Sigmoid colon (tissue), 7 donors: ENCODE measurements at places on chromosomes 16 and 17. TPM values are rescaled to one million over a fixed set of nuclear protein-coding genes. Genes with fewer than 3 reads are reported as not detected.

Gene HBZ
- not detected for polyA plus RNA-seq

Gene EIF4A3
- polyA plus RNA-seq, result 97.1 TPM

Gene SLC5A10
- not detected for polyA plus RNA-seq

Gene TEKT1
- polyA plus RNA-seq, result not detected

Gene CNTNAP1
- 7.7 TPM for polyA plus RNA-seq

Gene ITGB3
- 0.69 TPM for polyA plus RNA-seq

Gene PRAC1
- polyA plus RNA-seq, result 408 TPM

Gene RPA1
- 27.6 TPM for polyA plus RNA-seq

Gene SLC5A11
- polyA plus RNA-seq, result 1.2 TPM

Gene HBA1
- 1.7 TPM for polyA plus RNA-seq

Gene NPIPA3
- not detected for polyA plus RNA-seq

Gene CACNA1G
- polyA plus RNA-seq, result not detected

Gene CLEC18B
- polyA plus RNA-seq, result not detected

Gene CCL16
- 0.10 TPM for polyA plus RNA-seq

Gene ZSCAN10
- polyA plus RNA-seq, result not detected

Gene RDM1
- polyA plus RNA-seq, result 3.6 TPM

Gene IL17C
- polyA plus RNA-seq, result 0.96 TPM

Gene C17orf78
- polyA plus RNA-seq, result not detected

Gene MYH11
- 262 TPM for polyA plus RNA-seq

Gene TP53TG3C
- not detected for polyA plus RNA-seq

Gene CACNG5
- not detected for polyA plus RNA-seq

Gene SYNRG
- polyA plus RNA-seq, result 7.4 TPM

Gene HS3ST3A1
- polyA plus RNA-seq, result not detected

Gene ARL4D
- 1.4 TPM for polyA plus RNA-seq

Gene TNFRSF13B
- polyA plus RNA-seq, result not detected

Gene HYDIN
- polyA plus RNA-seq, result not detected

Gene TEKT3
- 0.26 TPM for polyA plus RNA-seq

Gene MFAP4
- polyA plus RNA-seq, result 52.2 TPM

Gene RHBDF2
- 35.7 TPM for polyA plus RNA-seq

Gene TMC7
- polyA plus RNA-seq, result 1.8 TPM

Gene UNC119
- 31.2 TPM for polyA plus RNA-seq

Gene CD19
- polyA plus RNA-seq, result 1.4 TPM

Gene RAMP2
- 16.7 TPM for polyA plus RNA-seq

Gene GPR139
- polyA plus RNA-seq, result not detected

Gene SLC35G6
- not detected for polyA plus RNA-seq

Gene NKD1
- polyA plus RNA-seq, result under 0.01 TPM

Gene CPNE7
- polyA plus RNA-seq, result not detected

Gene CTRL
- not detected for polyA plus RNA-seq
